IMR-90 (cell line): ENCODE measurements at places on chromosomes 12 and 14. TPM values are rescaled to one million over a fixed set of nuclear protein-coding genes. Genes with fewer than 3 reads are reported as not detected.

DPY19L2 gene
- 0.90 and 1.4 TPM in 2 replicates for total RNA-seq

FITM1 gene
- total RNA-seq, result not detected in 2 replicates

RD3L gene
- total RNA-seq, result not detected in 2 replicates

TMCC3 gene
- total RNA-seq, result 0.28 and 0.36 TPM in 2 replicates

C3AR1 gene
- 0.28 and 0.36 TPM in 2 replicates for total RNA-seq

PRB2 gene
- not detected in 2 replicates for total RNA-seq

HCAR2 gene
- not detected in 2 replicates for total RNA-seq
